Neural crest cell (in vitro differentiated cells): ENCODE measurements at places on chromosomes 11 and 22.

GRCh38 chr11:124511745-124512144, 31.7 kb downstream of the OR8B12 start:
- H3K4me3 ChIP-seq: no peak overlapping the region
- no peaks in the 10 kb centered on the region for H3K4me1 ChIP-seq
- peaks cover 23% of the 10 kb centered on the region for H3K27me3 ChIP-seq
- H3K36me3 ChIP-seq: no peaks in the 10 kb centered on the region
- no peak for DNase-seq

DNA sequence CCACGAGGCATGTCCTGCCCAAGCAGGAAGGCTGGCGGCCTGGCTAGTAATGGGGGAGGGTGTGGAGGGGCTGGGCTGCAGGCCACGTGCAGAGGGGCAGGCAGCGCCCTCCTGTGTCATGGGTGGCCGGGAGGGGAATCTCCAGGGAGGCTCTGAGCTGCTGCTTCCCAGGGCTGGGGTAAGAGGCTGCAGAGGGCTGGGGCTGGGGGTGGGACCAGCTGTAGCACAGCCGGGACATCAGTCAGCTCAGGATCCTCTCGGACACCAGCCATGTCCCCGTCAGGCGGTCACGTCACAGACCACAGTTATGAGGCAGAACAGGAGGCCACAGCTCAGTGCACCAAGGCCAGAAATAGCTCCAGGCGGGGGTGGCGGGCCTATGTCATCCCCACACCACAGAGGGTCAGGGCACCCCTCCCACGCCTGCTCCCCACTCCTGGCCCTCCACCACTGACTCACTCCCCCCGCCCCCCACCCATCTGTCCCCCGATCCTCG, 21.1 kb downstream of the RTN4R start:
- H3K36me3 ChIP-seq: peaks cover 2% of the 10 kb centered on the region
- H3K27ac ChIP-seq: no peak overlapping the region
- no peaks in the 10 kb centered on the region for H3K27me3 ChIP-seq

DNA sequence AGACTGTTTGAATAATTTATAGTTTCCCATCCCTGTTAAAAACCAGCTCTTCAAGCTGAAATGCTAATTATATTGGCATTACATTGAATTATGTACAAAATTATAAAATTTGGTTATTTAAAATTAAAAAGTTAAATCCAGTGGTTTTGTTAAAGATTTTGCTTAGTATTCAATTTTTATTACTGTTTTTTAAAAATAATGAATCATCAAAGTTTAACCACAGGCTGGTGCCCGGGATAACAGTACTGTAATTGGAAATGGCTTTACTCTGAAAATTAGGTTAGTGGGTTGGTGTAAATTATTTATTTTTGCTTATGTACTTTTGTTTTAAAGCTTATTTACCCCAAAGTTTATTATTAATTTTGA, 45.4 kb upstream of the WEE1 start:
- H3K4me3 ChIP-seq: no peak overlapping the region
- no peak overlapping the region for H3K27ac ChIP-seq
- no peak for DNase-seq
- H3K36me3 ChIP-seq: peaks cover 1% of the 10 kb centered on the region
- H3K4me1 ChIP-seq: peaks cover 14% of the 10 kb centered on the region

DNA sequence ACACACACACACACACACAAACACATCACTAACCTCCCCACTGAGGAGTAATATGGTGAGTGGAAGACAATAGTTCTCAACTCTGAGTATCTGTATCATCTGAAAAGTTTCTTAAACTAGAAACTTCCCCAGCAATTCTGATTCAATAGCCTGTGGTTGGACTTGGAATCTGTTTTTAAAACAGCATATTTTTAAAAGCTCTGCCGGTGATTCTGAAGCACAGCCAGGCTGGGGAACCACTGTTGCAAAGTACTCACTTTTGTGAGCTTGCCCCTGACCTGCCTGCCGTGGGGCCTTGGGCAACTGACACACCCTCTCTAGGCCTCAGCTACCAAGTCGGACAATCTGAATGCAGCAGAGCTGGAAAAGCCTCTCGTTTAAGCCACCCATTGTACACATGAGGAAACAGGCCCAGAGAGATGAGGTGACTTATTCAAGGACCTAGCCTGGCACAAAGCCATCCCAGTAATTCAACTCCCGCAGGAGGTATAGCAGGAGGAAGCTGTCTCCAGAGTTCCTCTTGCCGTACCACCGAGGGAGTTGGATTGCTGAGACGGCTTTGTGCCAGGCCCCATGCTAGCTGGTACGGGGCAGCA, 8.9 kb downstream of the SLC15A3 start:
- no peaks in the 10 kb centered on the region for H3K36me3 ChIP-seq
- H3K27ac ChIP-seq: peak overlapping the region; percentile 35
- DNase-seq: no peak
- peaks cover 53% of the 10 kb centered on the region for H3K4me1 ChIP-seq
- no peak overlapping the region for H3K4me3 ChIP-seq

DNA sequence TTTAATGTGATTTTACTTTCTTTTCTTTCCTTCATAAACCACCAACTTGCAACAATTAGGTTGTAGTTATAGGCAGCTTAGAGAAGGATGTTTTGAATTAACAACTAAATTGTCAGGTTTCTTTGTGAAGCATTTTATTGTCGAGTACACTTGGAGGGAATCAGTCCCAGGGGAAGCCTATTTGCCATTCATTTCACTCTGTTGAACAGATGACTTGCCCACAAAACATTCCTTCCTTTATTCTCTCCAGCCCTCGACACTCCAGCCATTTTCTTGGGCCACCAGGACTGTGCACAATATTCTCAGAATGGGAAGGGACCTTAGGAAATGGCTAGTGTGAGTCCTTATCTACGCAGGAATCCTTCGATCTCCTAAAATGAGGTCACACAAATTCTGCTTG, 620.6 kb downstream of the SOX6 start:
- no peaks in the 10 kb centered on the region for H3K36me3 ChIP-seq
- no peak overlapping the region for H3K27ac ChIP-seq
- H3K4me1 ChIP-seq: peaks cover 15% of the 10 kb centered on the region
- no peak overlapping the region for H3K4me3 ChIP-seq
